ENCODE measurements at places on chromosomes 16 and 17. TPM values are rescaled to one million over a fixed set of nuclear protein-coding genes. Genes with fewer than 3 reads are reported as not detected.

DNA sequence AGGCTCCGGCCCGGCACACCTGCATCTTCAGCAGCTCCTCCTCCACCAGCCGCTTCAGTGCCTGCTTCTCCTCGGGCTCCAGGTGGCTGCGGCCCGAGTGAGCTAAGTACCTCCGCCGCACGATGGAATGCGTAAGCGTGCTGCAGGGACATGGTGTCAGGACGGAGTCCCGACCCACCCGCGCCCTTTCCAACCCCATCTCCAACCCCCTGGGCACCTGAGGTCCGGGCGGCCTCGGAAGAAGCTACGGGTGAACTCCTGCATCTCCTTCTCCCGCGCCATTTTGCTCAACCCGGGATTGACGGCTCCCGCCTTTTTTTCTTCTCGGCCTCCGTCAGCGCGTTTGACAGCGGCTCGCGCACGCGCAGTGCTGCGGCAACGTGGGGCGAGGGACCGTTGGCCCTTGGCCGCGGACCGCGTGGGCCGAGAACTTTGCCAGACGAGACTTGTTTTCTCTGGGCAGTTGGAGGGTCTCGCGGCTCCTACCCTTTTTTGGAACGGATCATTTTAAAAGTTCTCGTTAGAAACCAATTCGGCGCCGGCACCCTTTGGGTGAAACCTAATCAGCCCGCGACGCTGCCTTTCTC lies at the start of gene HIRIP3:
Gene HIRIP3 (minus strand): TSS at position 294 of the 587 bp plus-strand sequence. CDS start 12 bp downstream, at position 282.
- peak; percentile 89 for DNase-seq

DNA sequence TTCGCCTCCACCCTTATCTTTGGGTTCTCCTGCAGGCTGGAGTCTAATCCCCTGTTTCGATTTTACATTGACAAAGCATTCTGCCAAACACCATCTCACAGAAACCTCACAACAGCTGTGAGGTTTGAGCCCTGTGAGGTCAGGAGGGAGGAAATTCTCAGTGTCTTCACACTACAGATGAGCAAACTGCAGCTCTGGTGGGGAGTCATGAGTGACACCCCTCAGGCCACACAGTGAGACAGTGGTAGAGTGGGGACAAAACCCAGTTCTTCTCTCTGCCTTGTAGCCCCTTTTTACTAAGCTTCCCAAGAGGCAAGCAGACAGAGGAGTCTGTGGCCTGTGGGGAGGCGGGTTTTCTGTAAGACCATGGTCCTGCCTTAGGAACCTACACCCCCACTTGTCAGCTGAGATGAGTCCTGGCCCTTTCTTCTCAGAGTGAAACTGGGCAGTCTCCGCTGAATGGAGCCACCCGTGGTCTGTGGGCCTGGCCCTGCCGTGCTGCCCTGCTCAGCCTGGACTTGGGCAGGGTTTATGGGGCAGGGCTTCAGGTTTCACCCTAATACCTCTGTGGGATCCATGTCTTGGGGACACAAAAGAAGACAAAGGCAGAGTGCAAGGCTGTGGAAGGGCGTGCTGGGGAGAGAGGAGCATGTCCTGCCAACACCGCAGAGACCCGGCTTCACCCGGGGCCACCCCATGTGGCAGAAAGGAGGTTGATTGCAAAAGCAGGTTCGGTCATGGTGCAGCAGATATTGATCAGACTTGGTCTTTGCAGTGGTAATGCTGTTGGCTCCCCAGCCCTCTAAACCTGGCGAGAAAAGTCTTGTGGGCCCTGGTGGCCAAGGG lies 59.0 kb downstream of the ABR start:
- no peak for DNase-seq

GRCh38 chr17:14903854-14904253 lies 361.3 kb downstream of the PMP22 start:
- DNase-seq, result no peak

DNA sequence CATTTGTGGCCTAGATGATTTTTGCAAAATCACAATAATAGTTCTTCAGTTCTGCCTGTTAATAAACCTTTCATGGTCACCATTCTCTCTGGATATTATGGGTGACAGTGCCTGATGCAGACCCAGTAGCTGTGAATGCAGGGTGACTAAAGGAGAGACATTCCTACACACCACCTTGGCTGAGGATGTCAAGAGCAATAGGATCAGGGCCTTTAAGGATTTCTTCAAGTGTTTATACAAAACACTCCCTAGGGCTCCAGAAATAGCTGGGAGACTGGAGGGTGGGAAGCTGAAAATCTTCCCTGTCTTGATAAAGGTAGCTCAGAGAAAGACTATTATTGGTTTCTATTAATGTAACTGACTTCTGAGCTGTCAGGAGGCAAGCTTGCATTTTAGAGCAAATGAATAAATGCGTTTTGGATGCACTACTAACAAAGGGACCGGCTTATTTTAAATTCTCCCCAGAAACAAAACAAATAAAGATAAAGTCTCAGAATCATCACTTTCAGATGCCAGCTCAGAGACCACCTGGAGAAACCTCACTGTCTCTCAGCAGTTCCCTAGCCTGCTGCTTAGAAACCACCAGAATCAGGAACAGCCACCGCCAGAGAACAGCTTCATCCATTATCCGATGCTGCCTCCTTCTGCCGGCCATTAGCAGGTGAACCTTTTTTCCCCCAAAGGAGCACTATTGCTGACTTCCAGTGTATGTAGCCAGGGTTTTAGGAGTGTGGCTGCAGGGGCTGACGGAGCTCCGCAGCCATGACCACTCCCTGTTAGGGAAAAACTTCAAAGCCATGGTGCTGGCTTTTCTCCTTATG lies 171.4 kb upstream of the DYNLRB2 start:
- DNase-seq, result peak; percentile 76

DNA sequence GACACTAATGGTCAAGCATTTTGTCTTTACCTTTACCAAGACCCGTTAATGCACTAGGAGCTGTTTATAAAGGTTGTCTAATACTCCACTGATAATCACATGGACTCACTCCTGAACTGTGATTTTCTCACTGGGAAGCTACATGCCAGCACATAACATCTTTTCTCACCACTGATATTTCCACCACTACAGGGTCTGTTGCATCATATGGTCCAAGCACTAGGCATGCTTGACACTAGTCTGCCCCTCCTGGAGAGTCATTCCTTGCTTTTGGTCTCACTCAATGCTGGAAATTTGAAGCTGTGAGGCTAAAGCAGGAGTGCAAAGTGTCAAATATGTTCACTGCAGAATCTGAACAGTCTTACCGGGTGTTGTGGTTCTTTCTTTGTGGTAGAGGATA lies 1576.8 kb downstream of the CDH8 start:
- no peak for DNase-seq

GRCh38 chr17:73711184-73711583 lies 66.9 kb upstream of the SDK2 start:
- no peak for DNase-seq

The CCDC144A gene
- 3.8 TPM for polyA plus RNA-seq

Measured in hindlimb muscle (tissue), 1 donor.